Stimulated activated CD8-positive, alpha-beta memory T cell treated with anti-CD3 and anti-CD28 coated beads, Interleukin-15, amount 100 ng/mL, for 4 hours (primary cell): ENCODE measurements at places on chromosomes 3 and 15.

DNA sequence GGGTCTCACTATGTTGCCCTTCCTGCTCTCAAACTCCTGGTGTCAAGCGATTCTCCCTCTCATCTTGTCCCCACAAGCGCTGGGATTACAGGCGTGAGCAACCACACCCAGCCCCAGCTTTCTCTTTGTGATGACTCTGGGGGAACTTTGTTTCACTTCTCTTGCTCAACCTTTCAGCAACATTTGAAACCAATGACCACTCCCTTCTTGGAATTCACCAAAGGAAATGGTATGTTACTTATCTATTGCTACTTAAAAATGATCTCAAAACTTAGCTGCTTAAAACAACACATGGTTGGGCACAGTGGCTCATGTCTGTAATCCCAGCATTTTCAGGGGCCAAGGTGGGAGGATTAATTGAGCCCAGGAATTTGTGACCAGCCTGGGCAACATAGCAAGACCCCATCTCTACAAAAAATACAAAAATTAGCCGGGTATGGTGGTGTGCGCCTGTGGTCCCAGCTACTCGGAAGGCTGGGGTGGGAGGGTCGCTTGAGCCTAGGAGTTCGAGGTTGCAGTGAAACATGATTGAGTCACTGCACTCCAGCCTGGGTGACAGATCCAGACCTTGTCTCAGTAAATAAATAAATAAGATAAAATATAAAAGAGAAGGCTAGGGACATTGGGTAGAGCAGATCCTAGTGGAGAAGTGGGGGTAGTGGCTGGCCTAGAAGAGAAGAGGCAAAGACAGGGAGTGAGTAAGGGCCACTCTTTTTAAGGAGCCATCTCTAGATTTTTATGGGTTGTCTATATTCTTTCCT is 10.3 kb upstream of the COPG1 start:
- no peak for DNase-seq

DNA sequence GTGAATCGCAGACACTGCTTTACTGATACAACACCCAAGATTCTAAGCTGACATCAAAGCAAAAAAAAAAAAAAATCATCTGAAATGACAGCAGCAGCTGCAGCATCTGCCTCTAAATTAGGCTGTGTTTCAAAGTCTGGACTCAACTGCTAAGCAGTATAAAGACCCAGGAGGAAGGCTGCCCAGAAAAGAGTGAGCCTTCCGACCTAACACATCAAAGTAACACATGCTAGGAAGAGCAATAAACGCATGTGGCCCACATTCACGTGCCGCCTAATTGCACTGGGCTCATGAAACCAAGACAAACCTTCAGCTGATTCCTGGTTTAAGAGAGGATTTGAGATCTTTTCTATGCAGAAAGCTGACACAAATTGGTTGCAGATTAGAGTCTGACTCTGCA is 317.1 kb downstream of the ZIC4 start:
- DNase-seq = no peak

DNA sequence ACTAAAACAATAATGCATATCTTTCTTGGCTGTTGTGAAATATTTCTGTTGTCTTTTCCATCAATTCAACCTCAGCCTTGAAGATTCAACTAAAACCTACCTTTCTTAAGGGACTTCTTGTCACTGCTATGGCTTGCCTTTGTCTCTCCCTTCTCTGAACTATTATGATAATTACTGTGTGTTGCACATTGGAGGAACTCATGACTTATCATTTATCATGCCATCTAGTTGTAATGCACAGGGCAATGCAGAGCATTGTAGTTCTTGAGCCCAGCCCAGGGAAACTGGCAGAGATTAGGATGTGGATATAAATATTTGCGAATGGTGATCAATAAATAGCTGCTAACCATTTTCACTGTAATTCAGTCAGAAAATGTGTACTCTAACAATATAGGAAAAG is 427.1 kb upstream of the FRG2C start:
- no peak for DNase-seq

DNA sequence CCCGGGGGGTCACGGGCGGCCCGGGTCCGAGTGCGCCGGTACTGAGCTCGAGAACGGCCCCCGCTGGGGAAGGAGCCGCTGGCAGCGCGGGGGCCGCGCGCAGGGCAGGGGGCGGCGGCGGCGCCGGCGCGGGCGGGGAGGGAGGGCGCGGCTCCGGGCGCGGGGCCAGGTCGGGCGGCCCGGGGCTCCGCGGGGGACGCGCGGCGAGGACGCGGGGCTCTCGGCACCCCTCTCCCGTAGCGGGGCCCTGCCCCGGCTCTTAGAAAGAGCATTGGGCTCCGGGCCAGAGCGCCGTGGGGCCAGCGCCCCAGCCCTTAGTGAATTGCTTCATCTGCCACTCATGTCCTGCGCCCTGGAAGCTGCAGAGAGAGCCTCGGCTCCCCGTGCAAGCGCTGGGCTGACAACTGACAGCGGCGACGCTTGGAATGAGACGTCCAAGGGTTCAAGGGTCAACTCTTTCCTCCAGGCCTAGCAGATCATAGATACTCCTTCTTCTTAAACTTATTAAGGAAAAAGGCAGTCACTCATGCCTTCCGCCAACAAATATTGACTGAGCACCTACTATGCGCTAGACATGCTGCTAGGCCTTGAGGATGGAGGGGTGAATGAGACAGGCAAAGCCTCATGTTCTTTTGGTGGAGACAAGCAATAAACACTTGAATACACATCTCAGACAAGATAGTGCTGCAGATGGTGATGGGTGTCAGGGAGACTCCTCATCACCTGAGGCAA is 140.8 kb downstream of the SMAD6 start:
- no peak for DNase-seq

GRCh38 chr3:39972508-39972907 is 163.1 kb downstream of the MYRIP start:
- DNase-seq = no peak

DNA sequence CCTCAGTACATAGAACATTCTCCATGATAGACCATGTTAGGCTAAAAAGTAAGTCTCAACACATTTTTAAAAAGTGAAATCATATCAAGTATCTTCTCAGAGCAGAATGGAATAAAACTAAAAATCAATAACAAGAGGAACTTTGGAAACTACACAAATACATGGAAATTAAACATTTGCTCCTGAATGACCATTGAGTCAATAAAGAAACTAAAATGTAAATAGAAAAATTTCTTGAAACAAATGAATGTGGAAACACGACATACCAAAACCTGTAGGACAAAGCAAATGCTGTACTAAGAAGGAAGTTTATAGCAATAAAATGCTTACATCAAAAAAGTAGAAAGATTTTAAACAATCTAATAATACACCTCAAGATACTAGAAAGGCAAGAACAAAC is 33.6 kb downstream of the NEK10 start:
- no peak for DNase-seq

GRCh38 chr15:90011705-90012104 is 10.6 kb downstream of the ZNF710 start:
- DNase-seq = no peak

- DNase-seq = no peak
Measured at GRCh38 chr3:190990898-190991297, 128.4 kb upstream of the GMNC start.

DNA sequence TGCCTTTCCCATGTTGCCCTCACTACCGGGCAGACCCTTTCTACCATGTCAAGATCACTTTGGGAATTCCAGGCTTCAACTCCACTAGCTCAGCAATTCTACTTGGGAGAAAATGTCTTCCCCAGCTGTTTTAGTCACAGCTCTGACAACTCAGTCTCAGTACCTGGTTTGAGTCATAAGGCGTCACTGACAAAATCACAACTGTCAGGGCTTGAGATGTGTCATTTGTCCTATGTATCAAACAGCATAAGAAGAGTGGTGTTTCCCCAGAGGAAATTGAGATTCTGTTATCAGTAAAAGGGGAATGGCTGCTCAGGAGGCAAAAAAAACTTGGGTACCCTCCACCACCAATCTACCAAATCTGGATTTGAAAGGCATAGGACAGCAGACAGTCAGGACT is 594.9 kb upstream of the SUCLG2 start:
- DNase-seq = no peak

DNA sequence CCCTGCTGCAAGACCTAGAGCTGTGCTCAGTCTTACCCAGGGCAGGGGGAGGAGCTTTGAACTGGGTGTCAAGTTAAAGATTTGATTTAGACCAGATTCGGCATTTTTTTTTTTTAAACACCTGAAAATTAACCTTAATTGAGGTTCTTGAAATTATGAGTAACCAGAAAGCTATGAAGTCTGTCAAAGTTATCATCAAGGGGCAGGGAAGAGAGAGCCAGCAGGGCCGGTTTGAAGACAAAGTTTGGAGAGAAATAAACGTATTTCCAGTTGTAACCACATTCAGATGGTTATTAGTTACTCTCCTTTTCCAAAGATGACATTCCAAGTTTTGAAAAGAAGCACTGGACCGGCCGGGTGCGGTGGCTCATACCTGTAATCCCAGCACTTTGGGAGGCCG is 12.0 kb downstream of the TMEM266 start:
- no peak for DNase-seq

DNA sequence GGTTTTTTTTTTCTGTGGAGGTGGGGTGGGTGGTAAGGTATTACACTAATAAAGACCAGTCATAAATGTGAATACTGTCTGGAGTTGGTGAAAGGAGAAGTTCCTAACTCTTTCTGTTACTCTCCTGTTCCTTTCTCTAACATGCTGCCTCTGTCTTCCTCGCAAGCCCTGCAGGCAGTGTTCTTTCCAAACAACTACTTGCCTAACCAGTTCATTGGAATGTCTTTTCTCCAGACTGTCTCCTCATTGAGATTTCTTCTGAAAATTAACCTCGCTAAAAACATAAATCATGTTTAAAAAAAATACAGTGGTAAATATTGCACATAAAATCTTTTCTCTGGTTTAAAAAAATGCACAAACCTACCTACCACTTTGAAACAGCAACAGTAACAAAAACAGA is 135.2 kb downstream of the TP63 start:
- no peak for DNase-seq

DNA sequence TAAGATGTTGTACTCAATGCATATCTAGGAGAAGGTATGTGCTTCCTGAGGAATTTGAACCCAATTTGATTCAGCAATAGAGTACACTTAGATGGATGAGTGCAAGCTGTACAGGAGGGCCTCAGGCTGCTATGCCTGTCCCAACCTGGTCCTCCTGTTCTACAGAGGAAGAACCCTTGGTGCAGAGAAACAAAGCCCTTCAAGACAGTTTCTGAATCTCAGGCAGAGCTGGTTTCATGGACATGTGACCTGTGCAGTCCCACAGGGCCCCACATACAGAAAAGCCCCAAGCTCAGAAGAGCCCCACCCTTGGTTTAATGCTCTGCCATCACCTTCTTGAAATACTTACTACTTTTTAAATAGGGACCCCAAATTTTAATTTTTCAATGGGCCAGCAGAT is 15.3 kb downstream of the FOXP1 start:
- DNase-seq = no peak

DNA sequence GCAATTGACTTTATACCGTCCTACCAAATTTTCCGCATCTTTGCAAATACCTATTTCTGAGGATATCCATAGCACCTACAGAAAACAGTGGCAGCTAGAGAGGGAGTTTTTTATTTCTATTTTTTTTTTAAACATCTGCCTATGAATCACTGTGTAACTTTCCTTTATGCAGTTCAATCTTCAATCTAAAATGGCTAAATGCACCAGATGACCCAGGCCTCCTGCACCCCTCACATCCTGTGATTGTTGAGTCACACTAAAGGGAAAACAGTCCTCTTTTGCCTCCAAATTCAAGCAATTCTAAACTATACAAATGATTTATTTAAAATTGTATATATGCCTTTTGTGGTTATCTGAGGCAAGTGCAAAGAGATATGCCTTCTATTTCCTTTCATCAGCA is 20.1 kb upstream of the BCL6 start:
- no peak for DNase-seq

- no peak for DNase-seq
Measured at GRCh38 chr3:145032791-145033190, 1061.2 kb downstream of the DIPK2A start.

GRCh38 chr3:72274493-72275330 is 489.8 kb upstream of the PROK2 start:
- DNase-seq = no peak

- no peak for DNase-seq
Measured at GRCh38 chr3:27479806-27480543, 4.2 kb downstream of the SLC4A7 start.

DNA sequence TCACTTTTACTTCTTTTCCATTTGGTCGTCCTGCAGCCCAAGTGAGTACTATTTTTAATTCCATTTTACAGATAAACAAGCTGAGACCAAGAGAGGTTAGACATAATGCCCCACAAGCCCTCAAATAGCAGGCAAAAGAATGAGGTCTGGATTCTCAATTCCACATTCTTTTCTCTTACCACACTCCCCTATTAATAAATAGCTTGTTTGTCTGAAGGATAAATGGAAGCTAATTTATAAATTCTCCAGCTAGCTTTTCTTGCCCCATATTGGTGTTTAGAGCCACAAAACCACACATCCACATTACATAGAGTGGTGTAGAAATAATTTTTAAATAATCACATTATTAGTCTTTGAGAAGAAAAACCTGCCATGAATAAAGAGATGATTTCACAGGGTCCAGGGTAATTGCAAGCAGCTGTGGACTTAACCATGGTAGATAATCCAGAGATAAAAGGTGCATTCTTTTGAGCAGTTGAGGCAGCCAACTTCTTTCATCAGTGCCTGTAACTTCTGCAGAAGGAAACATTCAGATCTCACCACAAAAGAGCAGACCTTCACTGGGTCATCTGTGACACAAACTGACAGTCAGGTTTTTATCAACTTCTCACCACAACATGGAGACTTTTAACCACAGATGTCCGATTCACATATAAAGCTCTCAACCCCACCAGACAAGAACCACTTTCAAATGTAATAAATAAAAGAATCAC is 313.4 kb upstream of the STT3B start:
- DNase-seq = no peak
